Lower leg skin (tissue), 4 donors: ENCODE measurements at places on chromosomes 1 and 21. TPM values are rescaled to one million over a fixed set of nuclear protein-coding genes. Genes with fewer than 3 reads are reported as not detected.

Gene RASAL2
- 35.8 TPM for total RNA-seq

Gene WDR64
- not detected for total RNA-seq

Gene PTPRC
- 4.0 TPM for total RNA-seq

Gene NTNG1
- 8.1 TPM for total RNA-seq

Gene ESRRG
- 0.76 TPM for total RNA-seq

Gene TMOD4
- not detected for total RNA-seq

Gene RRAGC
- 27.7 TPM for total RNA-seq

Gene PIK3R3
- total RNA-seq: 11.0 TPM

Gene LCK
- 3.0 TPM for total RNA-seq

Gene PTPN22
- total RNA-seq: 0.91 TPM

Gene OLIG2
- total RNA-seq: not detected

DNA sequence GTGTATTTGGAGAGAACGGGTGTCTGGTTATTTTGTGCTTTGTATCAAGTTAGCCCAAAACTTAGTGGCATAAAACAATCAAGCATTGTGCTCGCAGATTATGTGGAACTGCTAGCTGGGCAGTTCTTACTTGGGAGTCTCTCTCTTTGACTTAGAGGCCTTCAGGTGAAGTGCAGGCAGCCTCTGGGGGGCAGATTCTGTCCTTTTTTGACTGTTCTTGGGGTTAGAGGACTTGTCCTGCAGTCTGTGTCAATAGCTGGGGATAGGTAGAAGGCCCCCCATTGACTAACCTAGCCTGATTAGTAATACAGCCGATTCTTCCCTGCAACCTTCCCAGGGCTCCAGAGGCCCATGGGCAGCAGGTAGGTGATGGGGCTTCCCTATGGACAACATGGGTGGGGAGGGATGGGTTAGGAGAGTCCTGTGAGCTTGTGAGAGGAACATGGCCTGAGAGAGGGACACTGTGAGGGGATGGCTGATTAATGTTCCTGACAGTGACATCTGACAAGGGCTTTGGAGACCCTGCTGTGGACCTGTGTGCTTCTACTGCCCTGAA lies 37.2 kb upstream of the ACOT11 start:
- no peak for DNase-seq

DNA sequence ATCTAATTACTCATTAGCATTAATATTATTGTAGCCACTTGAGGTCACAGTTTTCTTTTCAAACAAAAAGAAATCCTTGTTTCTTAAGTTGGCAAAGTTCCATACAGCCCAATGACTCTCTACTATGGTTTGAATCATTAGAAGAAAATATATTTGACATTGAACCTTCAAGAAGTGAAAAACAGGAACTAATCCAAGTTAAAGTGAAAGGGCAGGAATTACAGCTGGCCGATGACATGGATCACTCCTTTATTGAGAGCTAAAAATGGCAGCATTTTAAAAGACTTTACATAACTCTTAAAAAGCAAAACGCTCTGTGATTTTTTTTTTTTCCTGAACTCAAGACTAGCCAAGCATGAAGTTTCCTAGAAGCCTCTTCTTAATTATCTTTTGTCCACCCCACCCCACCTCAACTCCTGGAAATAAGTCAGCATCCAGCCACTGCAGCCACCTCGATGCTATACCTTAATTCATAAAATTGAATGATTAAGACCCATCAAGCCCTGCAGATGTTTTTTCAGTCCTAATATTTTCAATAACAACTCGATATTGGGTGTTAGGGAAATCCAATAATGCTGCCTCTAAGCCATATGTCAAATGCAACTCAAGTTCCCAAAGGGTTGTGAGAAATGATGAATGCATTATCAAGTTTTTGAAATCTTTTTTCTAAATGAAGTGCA lies 323.1 kb downstream of the HHIPL2 start:
- DNase-seq: no peak

DNA sequence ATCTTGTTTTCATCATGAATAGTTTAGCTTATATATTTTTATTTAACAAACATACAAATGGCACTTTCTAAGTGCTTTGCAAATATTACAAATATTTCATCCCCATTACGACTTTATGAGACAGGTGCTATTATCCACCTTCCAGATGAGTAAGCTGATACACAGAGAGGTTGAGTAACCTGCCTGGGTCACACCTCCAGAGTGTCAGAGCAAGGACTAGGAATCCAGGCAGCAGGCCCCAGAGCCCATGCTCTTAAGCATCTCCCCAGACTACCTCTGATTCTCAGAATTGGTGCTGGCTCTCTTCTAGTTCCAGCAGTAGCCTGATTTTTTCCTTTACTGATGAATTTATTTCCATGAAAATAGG lies 40.0 kb downstream of the EPHB2 start:
- no peak for DNase-seq

DNA sequence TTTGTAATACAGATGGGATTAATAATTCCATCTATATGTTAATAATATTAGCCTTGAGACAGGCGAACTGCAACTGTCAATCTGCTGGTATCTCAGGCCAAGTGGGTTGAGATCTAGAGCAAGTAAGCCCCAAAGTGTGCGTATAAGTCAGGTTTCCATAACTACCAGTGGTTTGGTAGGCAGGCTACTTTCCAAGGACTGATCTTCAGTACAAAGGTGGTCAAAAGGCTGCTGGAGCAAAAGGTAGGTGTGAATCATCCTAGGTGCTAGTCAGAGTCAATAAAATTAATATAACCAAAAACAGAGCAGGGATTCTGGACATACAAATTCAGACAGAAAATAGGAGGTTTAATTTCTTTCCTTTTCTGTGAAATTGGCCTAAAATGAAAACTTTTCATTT lies 328.0 kb downstream of the TGFB2 start:
- DNase-seq: no peak

DNA sequence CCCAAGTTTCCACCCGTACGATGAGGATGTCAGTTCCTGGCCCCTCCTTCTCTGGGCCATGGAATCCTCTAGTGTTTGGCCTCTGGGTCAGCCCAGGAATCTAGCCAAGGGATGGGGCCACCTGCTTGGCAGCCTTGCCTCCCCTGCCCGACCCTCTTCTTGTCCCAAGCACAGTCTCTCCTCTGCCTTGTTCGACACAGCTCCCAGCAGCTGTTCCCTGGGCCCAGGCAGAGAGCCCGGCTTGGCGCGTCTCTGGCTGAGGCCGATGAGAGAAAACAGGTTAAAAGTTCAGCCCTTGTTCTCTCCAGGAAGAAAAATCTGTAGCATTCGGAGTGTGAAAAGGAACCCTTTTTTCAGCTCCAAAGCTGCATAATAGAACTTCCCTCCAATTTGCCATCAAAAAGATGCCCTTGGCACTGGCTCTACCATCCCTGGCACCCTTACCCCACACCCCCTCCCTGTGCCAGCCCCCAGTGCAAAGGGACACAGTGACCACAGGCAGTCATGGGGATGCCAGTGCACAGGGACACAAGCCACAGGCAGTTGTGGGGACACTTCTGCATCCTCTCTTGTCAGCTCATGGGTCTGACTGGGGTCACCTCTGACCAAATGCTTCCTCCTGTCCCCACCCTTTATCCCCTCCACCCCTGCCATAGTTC lies 68.4 kb downstream of the EPHB2 start:
- no peak for DNase-seq

DNA sequence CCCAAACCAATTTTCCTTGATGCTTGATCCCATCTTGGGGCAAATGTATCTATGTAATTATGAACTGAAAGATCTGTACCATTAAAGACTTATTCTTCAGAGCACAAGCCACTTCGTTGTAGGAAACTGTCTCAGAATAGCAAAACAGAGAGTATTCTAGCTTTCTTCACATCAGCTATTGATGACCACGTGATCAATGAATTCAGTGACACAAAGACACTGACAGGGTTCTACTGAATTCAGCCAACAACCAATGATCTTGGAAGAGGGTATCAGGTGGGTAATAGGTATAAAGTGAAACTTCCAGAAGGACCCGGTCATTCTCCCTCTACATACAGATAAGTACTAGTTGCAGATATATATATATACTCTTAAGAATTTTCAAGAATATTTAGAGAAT lies 33.8 kb upstream of the SERTAD4 start:
- no peak for DNase-seq

DNA sequence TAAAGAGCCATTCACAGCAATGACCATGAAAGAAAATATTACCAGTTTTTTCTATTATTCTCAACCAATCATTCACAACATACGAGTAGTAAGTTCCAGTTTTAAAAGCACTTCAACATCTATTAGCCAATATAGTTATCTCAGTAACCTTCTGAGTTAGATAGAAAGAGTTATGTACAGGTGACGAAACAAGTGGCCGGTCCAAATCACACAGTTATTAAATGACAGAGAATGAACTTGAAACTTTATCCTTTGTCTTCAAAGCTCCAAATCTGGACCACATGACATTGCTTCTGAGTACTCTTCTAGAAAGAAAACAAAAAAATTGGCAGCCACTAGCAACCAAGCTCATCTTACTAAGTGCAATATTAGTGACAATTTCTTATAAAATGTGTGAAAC lies 393.8 kb downstream of the OMA1 start:
- no peak for DNase-seq

- no peak for DNase-seq
Observed at GRCh38 chr1:185158800-185159199, 1.8 kb downstream of the SWT1 start.

GRCh38 chr1:145990249-145990855 lies 6.0 kb downstream of the TXNIP start:
- DNase-seq: no peak

- DNase-seq: no peak
Observed at GRCh38 chr1:152774875-152775274, at the start of gene LCE1F. Gene LCE1F, plus strand, starts transcription at chr1:152775140. Its CDS starts 1,232 bp downstream, at chr1:152776372.

- no peak for DNase-seq
Observed at GRCh38 chr1:219374046-219374566, 200.4 kb downstream of the LYPLAL1 start.

DNA sequence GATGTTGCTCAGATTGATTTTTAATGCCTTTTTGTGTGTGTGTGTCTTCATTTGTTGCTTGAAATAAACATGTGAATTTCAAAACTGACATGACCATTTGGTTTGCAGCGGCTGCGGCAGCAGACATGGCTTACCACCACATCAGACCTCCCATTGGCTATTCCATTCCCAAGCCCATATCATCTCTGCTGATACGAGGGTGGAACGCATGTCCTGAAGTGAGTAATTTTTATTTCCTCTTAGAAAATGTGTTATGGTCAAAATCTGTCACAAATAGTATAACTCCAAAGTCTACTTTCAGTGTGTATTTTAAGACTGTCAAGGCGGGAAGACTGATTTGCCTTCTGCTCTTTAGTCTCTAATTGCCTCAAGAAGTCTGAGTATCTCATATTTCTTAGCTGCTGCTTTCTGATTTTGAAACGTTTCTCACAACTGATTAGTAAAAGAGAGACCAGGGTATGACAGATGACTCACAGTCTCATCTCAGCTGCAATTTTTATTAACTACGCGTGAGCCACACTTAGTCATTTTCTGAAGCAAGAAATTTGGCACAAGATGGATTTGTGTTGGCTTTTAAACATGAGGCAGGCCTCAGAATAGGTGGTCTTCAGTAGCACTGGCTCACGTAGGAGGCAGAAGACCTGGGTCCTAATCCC lies 49.0 kb downstream of the LRRC53 start:
- DNase-seq: no peak

DNA sequence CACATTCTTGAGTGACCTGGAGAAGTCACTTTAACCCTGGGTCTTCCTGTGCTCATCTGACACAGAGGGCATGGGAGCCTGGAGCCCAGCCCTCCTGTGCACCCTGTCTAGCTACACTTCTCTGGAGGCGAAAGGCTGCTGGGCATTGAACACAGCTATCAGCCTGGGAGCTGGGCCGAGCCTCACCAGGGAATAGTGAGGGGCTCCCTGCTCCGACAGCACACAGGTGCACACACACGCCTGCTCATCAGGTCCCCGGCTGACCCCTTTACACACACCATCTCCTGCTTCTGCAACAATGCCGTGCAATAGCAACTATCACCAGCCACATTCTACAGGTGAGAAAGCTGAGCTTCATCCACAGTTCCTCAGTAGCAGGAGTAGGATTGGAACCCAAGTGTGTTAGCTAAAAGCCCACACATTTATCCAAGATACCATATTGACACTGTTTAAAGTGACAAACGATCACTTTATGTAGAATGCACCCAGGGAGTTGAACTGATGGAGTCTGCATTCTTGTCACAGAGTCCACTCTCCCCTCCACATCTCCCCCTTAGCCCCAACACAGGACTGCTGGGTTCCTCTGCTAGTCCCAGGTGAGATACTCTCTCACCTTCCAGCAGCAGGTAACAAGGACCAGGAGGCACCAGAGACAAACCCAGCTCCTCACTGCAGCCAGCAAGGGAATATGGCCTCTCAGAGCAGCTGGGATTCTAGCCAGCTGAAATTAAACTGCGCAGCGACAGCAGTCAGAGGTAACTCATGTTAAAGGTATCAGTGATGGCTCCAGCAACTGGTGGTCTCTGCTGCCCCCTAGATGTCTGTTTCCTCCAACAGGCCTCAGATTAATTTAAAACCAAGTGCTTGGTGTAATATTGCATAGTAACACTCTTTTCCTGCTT lies 18.3 kb upstream of the CAPN8 start:
- no peak for DNase-seq

DNA sequence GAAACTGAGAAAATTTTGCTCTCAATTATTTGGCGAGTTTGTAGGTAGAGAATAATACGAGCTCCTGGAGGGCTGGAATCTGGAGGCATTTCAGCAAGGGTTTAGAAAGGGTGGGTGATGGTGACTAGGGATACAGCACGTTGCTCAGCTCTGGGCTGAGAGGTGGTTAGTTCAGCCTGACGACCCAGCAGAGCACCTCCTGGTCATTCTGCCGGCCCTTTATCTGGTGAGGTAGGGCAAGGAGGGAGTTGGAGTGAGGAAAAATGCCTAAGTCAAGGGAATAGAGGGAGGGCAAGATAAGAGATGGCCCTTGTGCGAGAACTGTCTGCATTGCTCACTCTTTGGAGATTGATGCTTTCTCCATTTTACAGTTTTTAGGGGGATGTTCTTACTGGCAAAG lies 19.1 kb downstream of the GALNT2 start:
- peak; percentile 0 for DNase-seq

GRCh38 chr1:62625415-62625814 lies 28.1 kb downstream of the ANGPTL3 start:
- no peak for DNase-seq

DNA sequence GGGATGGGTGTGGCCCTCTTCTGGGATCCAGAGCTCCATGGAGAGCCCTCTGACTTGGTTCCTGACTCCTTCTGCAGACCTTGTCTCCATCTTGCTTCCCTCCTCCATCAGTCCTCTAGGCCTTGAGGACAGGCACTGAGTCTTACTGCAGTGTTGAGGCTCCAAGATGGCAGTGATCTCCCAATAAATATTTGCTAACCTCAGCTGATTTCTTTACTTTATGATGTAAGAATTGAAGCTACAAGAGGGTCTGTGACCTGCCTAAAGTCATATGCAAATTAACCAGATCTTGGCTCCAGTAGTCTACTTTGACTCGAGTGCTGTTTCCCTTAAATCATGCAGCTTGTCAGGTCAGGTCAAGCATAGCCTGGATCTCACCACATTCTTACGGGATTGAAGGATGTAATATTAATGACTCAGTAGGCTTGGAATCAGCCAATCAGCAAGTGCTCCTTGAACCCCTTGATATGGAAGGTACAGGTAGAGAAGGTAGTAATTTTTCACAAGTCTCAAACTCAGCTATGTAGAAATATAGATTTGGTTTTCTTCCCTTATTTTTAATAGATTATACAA lies 93.0 kb downstream of the CLIC6 start:
- no peak for DNase-seq
